ENCODE measurements at places on chromosomes 11 and 22.

GRCh38 chr22:29310863-29311339 is 4.5 kb downstream of the GAS2L1 start:
- DNase-seq: peak; percentile 96

DNA sequence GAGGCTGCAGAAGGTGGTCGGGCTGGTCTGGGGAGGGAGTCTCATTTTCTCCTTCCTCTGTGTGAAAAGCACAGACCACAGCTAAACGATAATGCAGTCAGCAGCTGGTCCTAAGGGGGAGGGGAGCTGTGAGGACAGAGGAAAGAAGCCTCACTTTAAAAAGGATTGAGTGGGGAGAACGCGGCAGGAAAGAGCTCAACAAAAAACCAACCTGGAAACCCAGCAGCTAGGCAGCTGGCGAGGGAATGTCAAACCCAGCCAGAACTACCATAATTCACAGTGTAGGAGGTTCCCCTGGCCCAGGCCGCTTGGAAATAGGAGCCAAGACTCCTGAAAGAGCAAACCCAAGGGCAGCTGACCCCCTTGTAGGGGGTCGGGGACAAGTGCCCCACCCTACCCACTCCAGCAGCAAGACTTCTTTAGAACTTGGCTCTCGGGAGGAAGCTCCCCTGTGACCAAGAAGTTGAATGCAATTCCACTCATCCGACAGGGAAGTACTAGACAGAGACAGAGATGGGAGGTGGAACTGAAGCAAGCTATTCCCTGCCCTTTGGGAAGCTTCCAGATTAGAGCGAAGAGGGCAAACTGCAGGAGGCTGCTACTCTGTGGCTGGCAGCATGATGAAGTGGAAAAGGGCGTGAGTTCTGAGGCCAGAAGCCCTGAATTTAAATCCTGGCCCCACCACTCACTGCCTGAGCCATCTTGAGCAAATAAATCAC is 16.5 kb upstream of the DGKZ start:
- no peak for DNase-seq

DNA sequence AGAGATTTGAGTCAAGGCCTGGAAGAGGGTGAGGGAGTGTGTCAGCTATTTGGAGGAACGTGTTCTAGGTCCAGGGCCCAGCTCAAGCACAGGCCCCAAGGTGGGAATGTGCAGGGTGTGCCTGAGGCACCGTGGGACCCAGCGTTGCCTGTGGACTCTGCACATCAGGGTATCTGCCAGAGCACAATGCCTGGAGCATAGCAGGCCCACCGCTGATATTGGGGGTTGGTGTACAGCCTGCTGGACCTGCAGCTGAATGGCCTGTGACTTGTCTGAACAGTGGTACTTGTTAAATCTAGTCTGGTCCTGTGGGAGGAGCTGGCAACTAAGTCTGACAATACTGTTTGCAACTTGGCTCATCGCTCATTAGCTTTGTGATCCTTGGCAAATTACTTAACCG is 131.7 kb downstream of the GRIK4 start:
- no peak for DNase-seq

DNA sequence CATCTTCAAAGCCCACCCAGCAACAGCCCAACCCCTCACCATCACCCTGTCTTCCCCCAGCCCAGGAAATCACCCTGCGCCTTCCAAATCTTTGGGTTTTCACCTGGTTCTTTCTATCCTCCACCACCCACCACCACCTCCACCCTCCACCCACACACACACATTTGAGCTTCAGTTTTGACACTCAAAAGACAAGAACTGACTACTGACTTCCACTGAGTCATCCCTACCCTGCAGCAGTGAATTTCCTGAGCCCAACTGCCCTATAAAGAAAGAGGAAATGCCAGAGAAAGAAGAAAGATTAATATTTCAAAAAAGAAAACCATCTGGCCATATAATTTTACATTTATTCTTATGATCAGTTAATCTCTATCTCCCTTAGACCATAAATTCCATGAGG is 137.5 kb downstream of the CHST1 start:
- DNase-seq: no peak

DNA sequence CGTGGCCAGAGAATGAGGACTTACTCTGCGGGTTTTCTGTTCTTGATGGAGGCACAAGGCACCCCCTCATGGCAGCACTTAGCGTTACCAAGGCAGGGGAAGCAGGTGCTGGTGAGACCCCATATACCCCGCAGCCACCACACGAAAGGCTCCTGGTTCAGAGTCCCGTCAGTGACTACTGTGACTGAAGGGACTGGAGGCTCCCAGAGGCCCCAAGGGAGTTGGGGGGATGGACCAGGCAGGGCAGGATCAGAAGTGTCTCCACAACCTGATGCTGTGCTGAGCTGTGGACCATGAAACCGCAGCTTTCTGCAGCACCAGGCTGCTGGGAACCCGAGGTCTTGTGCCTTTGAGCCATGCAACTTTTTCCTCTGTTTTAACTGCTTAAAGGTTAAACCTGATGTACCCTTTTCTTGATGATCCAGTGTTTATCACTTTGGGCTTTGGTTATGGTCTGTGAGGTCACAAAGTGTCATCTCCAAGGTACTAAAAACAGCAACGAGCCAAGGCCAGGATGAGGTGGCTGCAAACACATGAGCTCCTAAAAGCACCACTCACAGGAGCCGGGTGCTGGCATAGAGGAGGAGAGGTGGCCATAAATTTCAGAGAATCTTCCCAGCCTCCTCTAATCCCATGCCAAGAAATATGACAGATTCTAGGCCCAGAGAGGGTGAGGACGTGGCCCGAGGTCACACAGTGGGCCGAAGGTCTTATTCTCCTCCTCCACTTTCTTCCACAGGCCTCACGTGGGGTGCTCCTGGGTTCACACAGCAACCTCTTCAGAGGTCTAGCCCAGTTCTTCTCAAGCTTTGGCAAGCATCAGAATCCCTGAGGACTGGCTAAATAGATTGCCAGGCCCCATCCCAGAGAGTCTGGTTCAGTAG is 4.2 kb upstream of the LRRC32 start:
- DNase-seq: no peak

GRCh38 chr11:76224461-76225121 is 18.3 kb upstream of the WNT11 start:
- DNase-seq: no peak

- no peak for DNase-seq
These were observed 25.1 kb downstream of the B3GAT1 start for GRCh38 chr11:134386945-134387344.

DNA sequence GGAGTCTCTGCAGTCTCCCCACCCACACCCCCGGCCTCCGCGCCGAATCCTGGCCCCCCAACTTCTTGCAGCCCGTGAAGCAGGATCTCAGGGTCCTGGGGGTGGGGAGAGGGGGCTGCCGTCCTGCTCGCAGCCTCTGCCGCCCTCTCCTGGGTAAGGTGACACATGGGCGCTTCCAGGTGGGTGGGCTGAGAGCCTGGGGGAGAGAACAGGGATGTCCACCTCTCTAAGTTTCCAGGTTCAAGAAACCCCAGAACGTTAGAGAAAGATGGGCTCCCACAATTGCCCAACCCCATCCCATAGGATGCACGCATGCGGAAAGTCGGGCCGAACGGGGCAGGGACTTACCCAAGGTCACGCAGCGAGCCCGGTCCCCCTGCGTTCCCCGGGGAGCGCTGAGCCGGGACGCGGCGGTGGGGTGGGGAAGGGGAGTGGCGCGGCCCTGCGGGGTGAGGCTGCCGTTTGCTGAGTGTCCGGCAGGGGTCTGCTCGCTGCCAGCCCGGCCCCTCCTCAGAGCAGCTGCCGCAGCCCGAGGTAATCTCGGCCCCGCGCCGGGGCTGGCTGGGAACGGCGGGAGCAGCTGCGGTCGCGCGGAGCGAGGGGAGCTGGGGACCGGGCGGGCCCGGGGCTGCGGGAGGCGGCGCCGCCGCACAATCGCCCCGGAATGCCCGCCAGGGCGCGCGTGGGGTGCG is 705 bp upstream of the CAPN1 start:
- peak; percentile 61 for DNase-seq

DNA sequence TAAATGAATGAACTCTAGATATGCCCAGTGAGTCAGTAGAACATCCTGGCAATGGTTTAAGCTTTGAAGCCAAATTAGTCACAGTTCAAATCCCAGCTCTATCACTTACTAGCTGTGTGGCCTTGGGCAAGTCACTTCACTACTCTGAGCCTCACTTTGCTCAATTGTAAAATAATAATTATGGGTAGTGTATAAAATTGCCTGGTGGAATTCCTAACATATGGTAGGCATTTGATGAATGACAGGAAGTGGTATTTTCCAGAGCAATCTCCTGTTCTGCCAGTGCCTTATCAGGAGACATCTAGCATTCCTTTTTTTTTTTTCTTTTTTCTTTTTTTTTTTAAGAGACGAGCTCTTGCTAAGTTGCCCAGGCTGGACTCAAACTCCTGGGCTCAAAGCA is 13.0 kb downstream of the SCN4B start:
- no peak for DNase-seq

DNA sequence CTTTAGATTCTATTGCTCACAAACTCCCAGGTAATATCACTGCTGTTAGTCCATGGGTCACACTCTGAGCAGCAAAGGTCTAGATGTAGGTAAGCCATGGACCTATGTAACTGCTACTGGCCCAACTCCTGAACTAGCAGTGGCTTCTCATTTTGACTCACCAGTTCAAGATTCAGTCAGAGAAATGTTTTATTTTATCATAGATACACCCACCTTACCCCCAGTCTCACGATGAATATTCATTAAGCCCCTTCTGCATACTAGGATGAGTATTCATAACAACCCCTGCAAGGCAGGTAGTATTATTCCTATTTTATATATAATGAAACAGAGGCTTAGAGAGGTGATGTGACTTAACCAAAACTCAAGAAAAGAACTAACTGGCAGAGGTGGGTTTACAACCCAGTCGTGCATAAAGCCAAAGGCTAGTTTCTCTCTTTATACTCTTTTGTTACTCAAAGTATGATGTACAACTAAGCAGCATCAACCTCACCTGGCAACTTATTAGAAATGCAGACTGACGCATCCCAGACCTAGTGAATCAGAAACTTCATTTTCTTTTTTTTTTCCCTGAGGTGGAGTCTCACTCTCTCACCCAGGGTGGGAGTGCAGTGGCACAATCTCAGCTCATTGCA is 957.6 kb upstream of the CCDC90B start:
- DNase-seq: no peak

DNA sequence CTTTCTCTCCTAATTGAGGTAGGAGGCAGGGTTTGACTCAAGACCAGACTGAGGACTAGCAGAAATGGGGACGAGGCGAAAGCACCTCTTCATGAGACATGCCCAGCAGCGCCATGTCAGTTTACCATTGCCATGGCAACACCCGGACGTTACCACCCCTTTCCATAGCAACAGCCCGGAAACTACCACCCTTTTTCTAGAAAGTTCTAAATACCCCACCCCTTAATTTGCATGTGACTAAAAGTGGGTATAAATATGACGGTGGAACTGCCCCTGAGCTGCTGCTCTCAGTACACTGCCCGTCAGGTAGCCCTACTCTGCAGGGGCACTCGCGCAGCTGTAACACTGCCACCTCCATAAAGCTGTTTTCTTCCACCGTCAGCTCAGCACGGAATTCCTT is 5.9 kb upstream of the RAC2 start:
- DNase-seq: no peak

DNA sequence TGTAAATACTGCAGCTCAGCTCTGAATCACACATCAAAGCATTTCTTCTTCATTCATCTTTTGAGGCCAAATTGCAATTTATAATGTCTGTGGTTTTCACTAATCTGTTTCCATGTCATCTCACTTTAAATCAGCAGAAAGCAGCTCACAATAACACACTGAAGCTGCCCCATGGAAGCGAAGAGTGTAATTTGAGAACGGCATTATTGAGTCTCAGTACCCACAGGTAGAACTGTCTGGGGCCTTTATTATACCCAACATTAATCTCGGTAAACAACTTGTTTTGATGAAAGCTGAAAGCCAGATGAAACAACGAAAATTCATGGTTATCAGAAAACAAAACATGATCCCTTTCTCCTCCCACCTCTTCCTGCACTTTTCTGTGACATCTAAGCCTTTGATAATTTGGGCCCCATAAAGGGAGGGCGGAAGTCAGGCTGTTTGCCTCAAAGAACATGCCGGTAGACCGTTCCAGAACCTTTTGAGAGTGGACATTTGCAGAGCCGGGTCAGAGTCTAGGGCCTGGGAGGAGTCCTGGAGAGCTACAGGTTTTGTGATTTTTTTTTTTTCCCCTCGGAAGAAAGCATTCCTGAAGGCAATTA is 68.2 kb upstream of the SESN3 start:
- peak; percentile 72 for DNase-seq

GRCh38 chr11:73965076-73965763 is 14.4 kb downstream of the DNAJB13 start:
- peak; percentile 32 for DNase-seq

- peak; percentile 92 for DNase-seq
These were observed 955.6 kb downstream of the OPCML start for GRCh38 chr11:132576706-132577105.

DNA sequence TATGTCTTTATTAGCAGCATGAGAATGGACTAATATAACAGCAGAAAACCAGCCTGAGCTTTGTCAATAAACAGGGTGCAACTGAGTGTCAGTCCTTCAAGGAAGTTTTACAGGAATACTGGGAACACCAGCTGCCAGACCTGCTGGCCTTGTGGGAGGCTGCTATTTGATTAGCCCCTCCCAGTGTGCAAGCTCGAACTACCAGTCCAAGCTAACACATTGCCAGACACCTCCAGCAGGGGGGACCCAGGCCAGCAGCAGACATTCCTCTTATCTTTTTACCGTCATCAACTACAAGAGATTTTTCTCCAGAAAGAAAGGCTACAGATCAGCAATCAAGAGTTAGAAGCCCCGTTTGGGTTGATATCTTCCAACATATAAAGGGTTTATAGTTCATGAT is 942.8 kb upstream of the TENM4 start:
- no peak for DNase-seq

GRCh38 chr11:67255353-67255752 is 10.9 kb upstream of the GRK2 start:
- DNase-seq: no peak

GRCh38 chr11:84322211-84322610 is 1036.0 kb upstream of the CCDC90B start:
- no peak for DNase-seq

- no peak for DNase-seq
These were observed 5.7 kb upstream of the CDC42EP2 start for GRCh38 chr11:65309006-65309405.
